Breast epithelium (tissue), 4 donors: ENCODE measurements at places on chromosomes 16 and 17.

- no peak for DNase-seq
Observed at GRCh38 chr16:30744183-30744582, 4.0 kb upstream of the PHKG2 start.

GRCh38 chr16:10312008-10312407 lies 73.9 kb upstream of the ATF7IP2 start:
- no peak for DNase-seq

GRCh38 chr16:66574081-66574480 lies 5.2 kb upstream of the CMTM2 start:
- no peak for DNase-seq

GRCh38 chr17:76139801-76140660 lies 1.0 kb downstream of the FOXJ1 start:
- no peak for DNase-seq

- peak; percentile 72 for DNase-seq
Observed at GRCh38 chr17:17900615-17901520, 64.1 kb upstream of the SREBF1 start.

GRCh38 chr17:65601881-65602280 lies 40.4 kb upstream of the AXIN2 start:
- DNase-seq, result no peak

DNA sequence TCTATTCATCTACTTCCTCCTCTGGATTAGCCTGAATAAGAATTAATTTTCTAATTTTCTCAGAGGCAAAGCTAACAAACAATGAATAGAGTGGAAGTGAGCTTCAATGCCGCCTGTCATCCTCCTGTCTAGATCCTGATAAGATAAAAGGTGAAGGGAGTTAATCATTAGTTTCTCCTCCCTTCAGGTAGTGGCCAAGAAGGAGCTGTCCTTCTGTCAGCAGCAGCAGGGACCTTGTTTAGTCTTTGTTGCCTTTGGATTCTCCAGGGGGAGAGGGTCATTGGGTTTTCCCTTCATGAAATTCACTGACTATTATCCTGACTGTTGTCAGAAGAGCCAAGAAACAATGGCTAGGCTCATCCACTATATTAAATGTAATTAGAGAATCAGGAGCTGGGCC lies 420.2 kb upstream of the GOT2 start:
- no peak for DNase-seq

- no peak for DNase-seq
Observed at GRCh38 chr17:8190506-8190905, 526 bp upstream of the BORCS6 start.
